ENCODE measurements at places on chromosomes 3 and 15. TPM values are rescaled to one million over a fixed set of nuclear protein-coding genes. Genes with fewer than 3 reads are reported as not detected.
A peak's percentile ranks its signal among the peaks of the same experiment; 100 is the strongest.

DNA sequence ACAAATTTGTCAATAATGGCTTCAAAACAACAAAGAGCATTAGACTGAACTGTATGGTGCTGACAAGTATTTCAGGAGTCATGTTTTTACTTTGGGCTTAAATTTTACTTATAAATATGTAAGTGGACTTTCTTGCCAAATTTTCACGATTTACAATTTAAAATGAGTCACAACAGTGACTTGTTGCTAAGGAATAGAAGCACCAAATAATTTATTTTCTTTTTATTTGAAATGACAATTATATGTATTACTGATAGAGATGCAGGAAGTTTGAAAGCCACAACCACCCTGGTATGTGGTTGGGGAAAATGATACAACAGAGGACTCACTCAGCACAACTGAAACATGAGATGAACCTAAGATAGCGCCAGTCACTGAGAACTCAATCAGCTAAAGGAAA lies 90.3 kb downstream of the FMN1 start:
- DNase-seq: no peak

DNA sequence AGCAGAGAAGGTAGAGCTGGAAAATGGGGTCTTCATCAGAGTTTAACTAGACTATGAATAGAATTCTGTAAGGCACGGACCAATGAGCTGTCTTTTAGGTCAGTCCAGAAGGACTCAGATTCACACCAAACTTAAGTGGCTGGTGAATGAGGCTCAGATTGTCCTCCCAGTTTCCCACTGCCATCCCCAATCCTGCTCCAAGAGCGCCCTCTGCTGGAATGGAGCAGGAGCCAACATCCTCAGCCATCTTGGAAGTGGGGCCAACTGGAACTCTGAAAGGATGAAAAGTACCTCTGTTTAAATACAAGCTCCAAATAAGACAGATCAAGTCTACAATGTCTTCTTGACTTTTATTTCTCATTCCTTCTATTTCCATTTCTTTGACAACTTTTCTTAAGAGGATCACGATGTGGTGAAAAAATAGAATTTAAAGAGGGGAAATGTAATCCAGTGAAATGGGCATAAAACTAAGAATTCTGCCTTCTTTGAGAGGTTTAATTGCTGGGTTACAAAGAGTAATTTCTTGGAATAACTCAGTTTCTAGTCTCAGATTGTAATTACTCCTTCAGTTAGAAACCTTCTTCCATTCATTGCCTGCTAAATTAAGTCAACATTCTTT lies 217.1 kb upstream of the TPRG1 start:
- DNase-seq: peak; percentile 93

The GOLGA8M gene
- total RNA-seq: 1.8 TPM

The GRK7 gene
- total RNA-seq: not detected

DNA sequence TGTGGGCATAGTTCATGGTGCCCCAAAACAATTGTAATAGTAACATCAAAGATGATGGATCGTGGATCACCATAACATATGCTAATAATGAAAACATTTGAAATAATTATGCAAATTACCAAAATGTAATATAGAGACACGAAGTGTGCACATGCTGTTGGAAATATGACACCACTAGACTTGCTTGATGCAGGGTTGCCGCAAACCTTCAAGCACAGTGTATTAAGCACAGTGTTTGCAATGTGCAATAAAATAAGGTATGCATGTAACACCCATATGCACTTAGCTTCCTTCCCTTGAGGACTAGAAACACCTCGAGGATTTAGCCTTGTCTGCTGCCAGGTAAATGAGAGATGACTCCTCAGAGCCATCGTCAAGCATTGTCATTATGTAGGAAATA lies 10.9 kb upstream of the GJD2 start:
- no peak for DNase-seq

GRCh38 chr3:140910860-140911259 lies 30.8 kb upstream of the SLC25A36 start:
- DNase-seq: no peak

DNA sequence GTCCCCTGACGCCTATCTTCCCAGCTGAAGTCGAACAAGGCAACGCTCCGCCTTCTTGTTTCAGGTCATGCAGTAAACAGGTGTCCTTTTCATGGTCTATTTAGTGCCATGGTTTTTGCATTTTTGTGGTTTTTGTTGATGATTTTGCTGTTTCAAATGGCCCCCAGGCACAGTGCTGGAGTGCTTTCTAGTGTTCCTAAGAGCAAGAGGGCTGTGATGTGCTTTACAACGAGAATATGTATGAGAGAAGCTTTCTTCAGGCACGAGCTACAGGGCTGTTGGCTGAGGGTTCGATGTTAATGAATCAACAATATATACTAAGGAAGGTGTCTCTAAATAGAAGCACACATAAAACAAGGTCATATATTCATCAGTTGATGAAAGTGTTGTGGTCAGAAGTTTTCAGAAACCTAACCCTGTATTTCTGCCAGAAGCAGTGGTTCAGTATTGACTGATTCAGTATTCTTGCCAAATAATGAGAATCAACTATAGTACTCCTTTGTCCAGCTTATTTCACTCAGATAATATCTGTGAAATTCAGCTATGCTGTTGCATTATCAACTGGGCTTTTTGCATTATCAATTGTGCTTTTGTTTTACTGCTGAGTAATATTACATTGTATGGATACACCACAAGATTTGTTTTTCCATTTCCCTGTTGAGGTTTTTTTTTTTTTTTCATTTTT lies 18.5 kb downstream of the LIMD1 start:
- DNase-seq: no peak

DNA sequence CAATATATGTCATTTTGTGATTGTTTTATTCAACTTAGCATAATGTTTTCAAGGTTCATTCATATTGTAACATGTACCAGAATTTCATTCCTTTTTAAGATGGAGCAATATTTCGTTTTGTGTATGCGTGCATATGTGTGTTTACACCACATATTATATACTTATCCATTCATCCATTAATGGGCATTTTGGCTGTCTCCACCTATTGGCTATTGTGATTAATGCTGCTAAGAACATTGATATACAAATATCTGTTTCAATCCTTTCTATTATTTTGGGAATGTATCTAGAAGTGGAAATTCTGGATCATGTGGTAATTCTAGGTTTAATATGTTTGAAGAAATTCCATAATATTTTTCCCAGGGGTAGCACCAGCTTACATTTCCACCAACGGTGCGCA lies 403.9 kb upstream of the LMCD1 start:
- DNase-seq: no peak

GRCh38 chr3:16905704-16906103 lies 20.9 kb downstream of the PLCL2 start:
- no peak for DNase-seq

DNA sequence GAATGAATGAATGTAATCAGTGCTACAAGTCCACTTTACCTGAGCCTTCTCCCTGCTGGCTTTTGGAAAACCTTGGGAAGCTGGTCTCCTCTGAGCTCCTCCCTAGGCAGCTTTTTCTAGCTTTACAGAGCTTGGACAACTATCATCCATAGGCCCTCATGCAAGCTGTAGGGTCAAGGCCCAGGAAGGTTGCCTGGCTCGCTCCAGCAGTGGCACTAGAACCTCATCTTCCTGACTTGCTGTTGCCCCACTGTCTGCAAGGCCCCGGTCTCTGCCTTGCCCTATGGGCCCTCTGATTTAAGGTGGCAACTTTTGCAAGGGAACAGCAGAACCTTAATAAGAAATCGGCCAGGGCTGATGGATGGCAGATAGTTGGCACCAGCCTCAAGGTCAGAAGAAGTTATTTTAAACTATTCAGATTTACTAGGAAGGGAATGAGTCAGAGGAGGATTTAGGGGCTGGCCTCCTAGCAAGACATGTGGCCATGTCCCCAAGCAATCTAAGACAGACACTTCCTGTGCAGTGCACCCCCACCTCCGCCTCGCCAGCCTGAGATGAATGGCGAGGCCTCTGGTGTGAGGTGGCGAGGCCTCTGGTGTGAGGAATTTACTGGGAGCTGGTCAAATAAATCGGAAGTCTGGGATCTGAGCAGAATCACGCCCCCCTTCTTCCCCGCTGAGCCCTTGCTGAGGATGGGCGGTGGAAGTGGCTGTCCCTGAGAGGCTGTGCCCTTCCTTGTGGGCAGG lies 180.8 kb downstream of the MEGF11 start:
- DNase-seq: no peak

GRCh38 chr3:176375519-176375918 lies 821.8 kb downstream of the TBL1XR1 start:
- DNase-seq: no peak

The CTXN2 gene
- total RNA-seq: not detected

DNA sequence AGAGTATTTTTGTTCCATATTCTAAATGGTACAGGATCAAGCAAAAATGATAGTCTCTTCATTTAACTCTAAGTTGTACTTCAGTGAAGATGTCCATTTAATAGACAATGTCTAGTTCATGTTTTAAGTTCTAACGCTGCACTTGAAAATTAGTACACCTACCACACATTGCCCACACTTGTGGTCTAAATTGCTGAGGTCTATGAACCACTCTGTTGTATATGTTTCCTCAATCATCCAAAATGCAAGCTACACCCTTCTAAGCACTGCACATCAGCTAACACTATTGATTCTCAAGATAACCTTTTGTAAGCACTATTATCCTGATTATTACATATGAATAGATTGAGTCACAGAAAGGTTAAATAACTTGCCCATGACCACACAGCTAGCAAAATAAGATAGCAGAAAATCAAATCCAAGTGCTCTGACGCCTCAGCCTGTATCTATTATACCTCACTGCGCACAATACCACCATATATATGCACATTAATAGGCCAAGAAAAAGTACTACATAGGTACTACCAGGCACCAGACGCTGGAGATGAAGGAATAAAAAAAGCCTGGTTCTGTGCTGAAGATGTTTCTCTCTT lies 6.4 kb downstream of the GOLIM4 start:
- no peak for DNase-seq

The MCF2L2 gene
- total RNA-seq: 13.3 TPM

The BCL2A1 gene
- total RNA-seq: 69.7 TPM
